ENCODE measurements at places on chromosomes 12 and 14.

DNA sequence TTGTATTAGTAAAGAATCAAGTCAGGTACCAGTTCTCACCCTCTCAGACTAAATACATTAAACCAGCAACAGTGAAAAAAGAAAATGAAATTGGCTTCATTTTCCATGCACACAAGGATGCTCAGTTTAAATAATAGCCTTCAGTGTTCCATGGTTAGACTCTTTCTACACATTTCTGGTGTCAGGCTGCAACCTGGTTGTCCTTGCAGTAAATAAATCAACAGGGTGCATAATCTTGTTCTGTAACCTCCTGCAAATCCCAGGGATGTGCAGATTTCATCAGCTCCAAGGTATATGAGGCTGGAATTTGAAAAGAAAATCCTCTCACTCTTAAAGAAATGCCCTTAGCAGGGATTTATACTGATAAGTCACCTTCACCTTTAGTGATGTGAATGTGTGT is 46.7 kb upstream of the BTG1 start:
- no peak for DNase-seq

DNA sequence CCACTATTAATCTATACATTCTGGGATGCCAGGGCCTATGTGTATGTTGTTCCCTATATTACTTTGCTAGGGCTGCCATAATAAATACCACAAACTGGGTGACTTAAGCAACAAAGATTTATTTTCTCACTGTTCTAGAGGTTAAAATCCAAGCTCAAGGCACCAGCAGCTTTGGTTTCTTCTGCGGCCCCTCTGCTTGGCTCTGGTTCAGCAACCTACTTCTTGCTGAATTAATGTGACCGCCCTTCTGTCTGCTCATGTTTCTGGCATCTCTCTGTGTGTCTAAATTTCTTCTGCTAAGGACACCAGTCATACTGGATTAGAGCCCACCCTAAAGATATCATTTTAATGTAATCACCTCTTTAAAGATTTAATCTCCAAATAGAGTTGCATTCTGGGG is 84.7 kb downstream of the ZNF664 start:
- no peak for DNase-seq

- DNase-seq, result no peak
Measured at GRCh38 chr12:7479771-7480170, 23.8 kb downstream of the CD163 start.

DNA sequence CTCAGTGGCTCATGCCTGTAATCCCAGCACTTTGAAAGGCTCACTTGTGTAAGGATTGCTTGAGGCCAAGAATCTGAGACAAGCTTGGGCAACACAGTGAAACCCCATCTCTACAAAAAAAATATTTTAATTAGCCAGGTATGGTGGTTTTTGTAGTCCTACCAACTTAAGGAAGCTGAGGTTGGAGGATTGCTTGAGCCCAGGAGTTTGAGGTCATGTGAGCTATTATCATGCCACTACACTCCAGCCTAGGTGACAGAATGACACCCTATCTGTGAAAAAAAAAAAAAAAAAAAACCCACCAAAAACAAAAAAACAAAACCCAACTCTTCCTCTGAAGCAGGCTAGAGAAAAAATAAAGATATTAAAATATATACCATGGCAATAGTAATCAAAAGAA is 41.2 kb downstream of the TMEM116 start:
- no peak for DNase-seq

DNA sequence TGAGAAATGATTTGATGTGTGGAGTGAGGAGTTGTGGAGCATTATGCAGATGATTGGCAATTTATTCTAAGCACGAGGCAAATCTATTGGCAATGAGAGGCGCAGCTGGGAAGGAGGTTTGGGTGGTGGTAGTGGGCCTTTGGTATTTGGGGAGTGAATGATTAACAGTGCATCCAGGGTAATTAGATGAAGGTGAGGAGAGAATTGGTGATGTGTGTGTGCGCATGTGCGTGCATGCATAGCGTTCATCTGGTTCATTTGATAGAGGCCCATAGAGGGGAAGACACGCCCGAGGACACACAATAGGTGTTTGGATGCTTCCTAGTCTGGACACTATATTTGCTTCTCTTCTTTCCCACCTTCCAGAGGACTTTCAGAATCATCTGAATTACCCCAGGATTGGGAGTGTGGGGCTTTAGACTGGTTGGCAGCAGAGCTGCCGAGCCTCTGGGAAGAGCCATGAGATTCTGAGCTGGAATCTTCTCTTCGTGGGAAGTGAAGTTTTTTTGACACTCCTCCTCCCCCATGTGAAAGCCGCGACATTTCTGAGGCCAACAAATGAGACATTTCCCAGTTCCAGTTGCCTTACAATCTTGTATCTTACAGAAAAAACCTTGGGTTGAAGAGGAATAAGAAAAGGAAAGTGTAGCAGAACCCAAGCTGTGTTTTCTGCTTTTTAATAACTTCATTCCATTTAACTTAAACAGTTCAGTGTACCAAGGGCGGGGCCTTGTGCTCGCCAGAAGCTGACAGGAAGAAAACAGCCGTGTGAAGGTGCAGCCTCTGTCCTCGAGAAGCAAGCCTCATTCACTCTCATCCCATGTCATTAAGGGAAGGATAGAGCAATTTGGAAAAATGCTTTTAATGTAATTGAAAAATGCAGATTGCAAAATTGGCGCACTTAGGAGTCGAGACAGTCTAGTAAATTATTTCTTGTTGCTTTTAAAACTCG is 65.2 kb downstream of the SLC25A47 start:
- no peak for DNase-seq

DNA sequence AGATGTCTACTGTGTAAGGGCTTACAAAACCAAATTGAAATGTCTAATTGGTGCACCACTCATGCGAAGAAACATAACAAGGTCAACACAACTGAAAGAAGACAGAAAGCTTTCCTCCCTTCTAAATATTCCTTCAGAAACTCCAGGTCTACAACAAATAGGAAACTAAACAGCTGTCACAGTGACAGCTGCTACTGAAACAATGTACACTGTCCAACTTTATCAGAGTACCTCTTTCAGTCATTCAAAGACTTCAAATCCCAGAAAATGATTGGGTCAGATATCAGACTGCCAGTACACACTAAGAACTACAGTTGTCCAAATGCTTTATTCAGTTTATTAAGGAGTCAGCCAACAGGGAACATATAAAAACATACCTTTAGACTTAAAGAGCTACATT is 35.2 kb downstream of the CEP128 start:
- no peak for DNase-seq

- DNase-seq, result no peak
Measured at GRCh38 chr14:92539419-92539818, 25.8 kb downstream of the RIN3 start.

DNA sequence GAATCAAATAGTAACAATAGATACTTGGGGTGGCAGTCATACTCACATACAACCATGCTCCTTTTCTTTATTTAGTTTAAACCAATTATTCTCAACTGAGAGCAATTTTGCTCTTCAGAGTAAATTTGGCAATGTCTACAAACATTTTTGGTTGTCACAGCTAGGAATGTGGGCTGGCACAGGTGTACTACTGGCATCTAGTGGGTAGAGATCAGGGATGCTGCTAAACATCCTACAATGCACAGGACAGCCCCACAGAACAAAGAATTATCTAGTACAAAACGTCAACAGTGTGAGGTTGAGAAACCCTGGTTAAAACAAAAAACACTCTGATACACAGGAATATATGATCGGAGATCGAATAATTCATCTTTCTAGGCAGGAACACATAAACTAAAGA is 186.5 kb downstream of the NELL2 start:
- DNase-seq, result no peak

DNA sequence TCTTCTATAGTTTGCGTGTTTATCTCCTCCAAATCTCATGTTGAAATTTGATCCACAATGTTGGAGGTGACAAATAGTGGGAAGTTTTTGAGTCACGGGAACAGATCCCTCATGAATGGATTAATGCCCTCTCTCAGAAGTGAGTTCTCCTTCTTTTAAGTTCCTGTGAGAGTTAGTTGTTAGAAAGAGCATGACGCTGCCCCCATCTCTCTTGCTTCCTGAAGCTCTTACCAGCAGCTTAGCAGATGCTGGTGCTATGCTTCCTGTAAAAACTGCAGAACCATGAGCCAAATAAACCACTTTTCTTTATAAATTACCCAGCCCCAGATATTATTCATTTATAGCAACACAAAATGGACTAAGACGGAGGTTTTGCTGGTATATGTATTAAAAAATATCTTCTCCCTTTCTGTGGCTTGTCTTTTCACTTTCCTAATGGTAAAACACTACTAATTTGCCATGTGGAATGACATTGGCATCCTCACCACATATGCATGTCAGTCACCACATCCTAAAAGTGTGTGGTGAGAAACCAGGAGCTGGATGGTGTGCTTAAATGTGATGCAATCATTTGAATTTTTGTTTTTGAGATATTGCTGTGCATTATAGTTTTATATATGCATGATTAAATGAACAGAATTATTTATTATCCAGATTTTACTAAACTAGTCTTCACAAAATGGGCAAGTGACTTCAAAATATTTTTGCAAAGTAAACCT is 449.3 kb downstream of the ADAMTS20 start:
- DNase-seq, result no peak

DNA sequence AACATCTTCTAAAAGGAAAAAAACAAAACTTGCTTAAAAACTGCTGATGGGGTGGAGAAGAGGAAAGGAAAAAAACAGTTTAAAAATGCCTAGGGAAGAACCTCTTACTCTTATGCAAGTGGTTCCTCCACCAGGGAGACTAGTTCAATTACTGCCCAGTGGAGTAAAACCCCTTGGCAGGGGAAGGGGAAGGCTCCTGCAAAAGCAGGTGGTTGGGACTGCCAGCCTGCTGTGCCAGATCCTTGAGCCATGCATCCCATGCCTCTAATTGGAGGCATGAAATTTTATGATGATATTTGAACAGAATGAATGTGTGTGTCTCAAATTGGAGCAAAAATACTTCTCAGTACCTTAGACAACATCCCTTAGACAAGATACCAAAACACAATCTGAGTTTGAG is 118.8 kb downstream of the FSCB start:
- DNase-seq, result no peak

DNA sequence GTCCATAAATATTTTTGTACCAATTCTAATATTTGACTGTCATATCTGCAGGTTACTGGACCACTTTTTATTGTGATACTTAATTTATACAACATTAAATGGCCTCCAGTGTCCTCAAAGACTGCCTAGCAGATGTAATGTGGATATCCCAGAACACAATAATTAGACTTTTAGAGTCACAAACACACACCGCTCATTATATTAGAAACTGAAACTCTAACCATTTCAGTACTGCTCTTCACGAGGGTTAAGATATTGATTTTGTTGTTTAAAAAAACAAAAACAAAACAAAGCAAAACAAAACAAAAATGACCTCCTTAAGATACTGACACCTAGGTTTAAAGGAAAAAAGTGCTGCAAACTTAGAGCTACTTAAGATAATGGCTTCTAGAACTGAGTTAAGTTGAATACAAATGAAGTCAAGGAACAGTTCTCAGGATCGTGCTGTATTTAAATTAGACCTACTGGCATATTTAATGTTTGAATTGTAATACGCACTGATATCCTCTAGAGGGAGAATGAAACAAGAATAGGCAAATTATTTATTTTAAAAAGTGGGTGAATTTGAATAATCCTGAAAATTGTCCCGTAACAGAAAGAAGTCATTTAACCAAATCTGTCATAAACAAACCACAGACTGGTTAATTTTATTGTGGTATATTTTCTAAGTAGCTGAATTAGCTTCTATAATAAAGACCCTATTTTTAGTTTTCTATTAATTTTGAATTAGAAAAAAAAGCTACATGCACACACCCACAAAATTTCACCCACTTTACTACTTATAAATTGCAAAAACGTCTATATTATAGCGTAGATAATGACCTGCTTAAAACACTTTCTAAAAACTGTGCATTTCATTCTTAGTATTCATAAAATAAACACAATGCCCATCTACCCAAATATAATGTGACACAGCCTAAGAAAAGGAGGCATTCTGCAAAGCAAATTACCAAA is 395.2 kb upstream of the DCN start:
- no peak for DNase-seq

GRCh38 chr12:10069099-10069498 is 29.7 kb downstream of the CLEC1A start:
- no peak for DNase-seq

- no peak for DNase-seq
Measured at GRCh38 chr12:34377243-34378035, 355.1 kb downstream of the ALG10 start.

- no peak for DNase-seq
Measured at GRCh38 chr12:20199780-20200179, 168.6 kb upstream of the PDE3A start.

- DNase-seq, result no peak
Measured at GRCh38 chr12:96227365-96228106, 33.4 kb downstream of the ELK3 start.

Data from HepG2 (cell line).